NCI-H1930 (cell line): ENCODE measurements at places on chromosomes 13 and 19.

DNA sequence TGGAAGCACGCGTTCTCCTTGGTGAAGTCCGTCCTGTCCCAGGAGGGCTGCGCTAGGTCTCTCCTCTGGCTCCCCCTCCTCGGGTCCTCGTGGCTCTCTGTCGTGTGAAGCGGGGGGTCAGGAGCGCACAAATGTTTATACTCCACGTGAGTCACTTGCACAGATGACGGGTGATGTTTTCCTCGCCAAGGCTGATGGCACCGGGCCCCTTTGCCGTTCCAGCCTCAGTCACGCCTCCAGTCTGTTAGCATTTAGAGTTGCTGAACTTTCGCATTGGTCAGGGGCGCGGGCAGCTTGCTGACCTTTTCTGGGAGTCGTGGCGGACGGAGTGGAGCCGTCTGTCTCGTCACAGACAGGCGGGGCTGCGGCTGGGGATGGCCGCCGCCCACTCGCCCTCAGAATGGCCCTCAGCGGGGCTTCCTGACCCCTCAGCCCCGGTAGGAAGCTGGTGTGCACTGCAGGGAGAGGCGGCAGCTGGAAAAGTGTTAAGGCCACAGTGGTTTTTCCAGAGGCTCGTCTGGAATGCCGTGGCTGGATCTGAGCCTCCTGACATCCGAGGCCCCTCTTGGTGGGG, 13.7 kb downstream of the KLHL26 start:
- no peak for DNase-seq

GRCh38 chr13:95073747-95074311, 227.4 kb downstream of the ABCC4 start:
- no peak for DNase-seq

GRCh38 chr13:96617528-96617927, 376.7 kb downstream of the OXGR1 start:
- no peak for DNase-seq

DNA sequence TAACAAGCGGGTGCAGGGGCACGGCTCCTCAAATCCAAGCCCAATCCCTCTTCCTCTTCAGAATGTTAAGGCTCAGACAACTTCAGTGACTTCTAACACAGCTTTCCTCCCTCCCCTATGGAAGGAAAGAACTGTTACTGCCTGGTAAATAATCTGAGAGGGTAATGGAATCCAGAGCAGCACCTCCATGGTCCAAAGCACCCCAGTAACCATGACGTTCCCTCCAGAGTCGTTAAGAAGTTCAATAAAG, 969 bp downstream of the AKT2 start:
- DNase-seq, result no peak

GRCh38 chr19:11421371-11422098, 2.4 kb upstream of the RGL3 start:
- no peak for DNase-seq

GRCh38 chr19:14463747-14464146, 11.4 kb downstream of the PTGER1 start:
- DNase-seq, result no peak

DNA sequence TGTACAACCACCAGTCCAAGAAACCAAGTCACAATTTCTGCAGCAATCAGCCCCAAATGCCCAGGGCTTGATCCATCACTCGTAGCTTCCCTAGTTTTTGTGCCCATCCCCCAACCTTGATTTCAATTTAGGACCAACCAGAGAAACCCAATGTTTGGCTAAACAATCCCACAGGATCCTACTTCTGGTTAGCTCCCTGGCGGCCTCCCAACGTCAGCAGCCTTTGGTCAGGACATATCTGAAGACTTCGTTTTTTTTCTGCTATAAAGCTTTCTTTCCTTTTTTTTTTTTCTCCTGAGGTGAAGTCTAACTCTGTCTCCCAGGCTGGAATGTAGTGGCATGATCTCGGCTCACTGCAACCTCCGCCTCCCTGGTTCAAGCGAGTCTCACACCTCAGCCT, 7.7 kb downstream of the DPRX start:
- DNase-seq, result no peak

DNA sequence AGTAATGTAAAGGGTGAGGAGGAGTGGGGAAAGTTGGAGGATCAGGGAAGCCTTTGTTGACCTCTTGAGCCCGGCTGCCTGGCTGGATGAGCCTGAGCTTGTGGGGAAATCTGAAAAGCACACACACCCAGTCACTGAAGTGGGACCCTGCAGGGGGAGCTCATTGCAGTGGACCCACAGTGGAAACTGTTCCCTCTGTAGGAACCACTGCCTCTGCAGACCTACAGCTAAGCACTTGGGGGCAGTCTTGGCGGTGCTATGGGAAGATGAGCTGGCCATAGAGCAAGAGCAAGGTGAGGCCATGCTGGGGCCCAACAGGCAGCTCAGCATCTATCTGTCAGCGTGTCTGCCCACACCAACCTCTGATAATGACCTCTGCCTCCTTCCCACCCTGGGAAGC, 294.8 kb downstream of the TSHZ3 start:
- DNase-seq, result peak; percentile 15

DNA sequence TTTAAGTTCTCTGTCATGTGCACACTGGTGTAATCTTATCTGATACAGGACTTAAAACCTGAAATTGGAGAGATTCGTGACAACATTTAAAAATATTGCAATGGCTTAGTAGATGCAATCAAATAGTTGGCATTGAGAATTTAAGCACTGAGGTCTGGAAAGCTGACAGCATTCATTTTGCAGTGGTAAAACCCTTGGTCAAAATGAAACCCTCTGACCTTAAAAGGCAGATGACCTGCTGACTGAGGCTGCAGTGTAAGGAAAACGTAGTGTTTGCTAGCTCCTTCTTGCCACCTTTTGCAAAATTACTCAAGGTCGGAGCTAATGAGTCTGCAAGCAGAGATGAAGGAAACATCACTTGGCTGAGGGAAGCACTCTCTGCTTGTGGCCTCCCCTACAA, 150.6 kb downstream of the KCTD12 start:
- DNase-seq, result no peak

DNA sequence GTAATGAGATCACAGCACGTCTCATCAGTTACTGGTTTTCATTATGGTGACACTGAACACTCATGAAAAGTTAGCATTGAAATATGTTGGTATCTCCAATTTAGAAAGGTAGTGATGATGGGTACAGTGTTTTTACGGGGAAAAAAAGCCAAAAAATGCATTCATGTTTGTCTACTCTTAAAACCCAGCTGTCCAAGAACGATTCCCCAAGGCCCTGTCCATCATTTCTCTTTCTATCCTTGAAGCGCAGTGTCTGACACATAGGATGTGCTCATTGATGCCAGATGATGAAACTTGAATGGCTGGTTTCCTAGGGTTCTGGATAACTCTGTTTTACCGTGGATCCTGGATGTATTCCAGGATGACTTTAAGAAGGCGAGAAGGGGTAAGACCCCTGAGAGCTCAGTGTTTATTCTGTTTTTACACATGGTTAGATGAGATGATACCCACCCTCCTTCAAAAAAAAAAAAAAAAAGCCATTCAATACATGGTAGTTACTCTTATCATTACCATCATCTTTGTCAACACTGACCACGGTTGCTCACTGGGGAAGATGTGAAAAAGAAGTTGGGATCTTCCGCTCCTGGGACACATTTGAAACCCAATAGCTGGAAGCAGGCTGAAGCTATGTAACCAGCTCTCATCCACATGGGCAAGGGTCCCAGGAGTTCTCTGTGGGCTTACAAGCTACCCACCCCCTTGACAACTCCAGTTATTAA, 22.5 kb downstream of the SERP2 start:
- no peak for DNase-seq

DNA sequence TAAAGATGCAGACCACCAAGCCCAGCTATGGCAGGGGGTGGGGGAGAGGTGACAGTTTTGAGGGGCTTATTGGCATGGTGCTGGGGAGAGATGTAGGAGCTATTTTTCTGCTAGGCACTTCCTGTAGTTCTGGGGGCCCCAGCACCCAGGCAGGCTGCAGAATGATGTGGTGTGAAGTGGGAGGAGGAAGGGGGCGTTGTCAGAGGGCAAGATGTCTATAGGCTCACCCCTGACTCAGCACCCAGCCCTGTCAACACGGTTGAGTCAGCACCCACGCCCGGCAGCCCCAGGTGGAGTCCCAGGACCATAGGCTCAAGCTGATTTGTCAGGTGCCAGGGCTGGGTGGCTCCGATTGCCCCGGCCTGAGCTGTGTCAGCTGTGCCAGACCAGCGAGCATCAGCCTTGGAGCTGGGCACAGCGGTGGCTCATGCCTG, 5.8 kb downstream of the KLF2 start:
- DNase-seq, result no peak

GRCh38 chr13:73358606-73359095, 299.8 kb downstream of the KLF5 start:
- no peak for DNase-seq

- no peak for DNase-seq
Observed at GRCh38 chr19:48879025-48879637, 6.9 kb downstream of the PPP1R15A start.

- no peak for DNase-seq
Observed at GRCh38 chr19:43662487-43662886, 7.5 kb downstream of the PLAUR start.

- DNase-seq, result no peak
Observed at GRCh38 chr13:79386125-79386826, 19.8 kb downstream of the RBM26 start.

GRCh38 chr19:5553892-5554291, 13.9 kb downstream of the TINCR start:
- no peak for DNase-seq

DNA sequence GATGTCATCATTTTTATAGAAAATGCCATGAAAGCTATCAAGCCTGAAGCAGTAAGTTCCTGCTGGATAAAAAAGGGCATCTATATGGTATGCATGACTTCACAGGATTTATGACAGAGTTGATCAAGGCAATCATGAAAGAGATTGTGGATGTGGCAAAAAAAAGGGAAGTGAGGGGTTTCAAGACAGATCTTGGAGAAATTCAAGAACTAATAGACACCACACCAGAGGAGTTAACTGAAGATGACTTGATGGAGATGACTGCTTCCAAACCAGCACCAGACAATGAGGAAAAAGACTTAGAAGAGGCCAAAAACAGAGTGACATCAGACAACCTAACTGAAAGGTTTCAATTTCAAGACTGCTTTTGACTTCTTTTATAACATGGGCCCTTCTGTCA, 691.1 kb upstream of the SLC10A2 start:
- DNase-seq, result no peak

- no peak for DNase-seq
Observed at GRCh38 chr13:94854688-94855087, 142.3 kb upstream of the SOX21 start.

GRCh38 chr13:33345842-33346241, 60.3 kb upstream of the STARD13 start:
- DNase-seq, result no peak

- no peak for DNase-seq
Observed at GRCh38 chr13:41568972-41569351, 111.6 kb downstream of the RGCC start.

GRCh38 chr13:112756511-112756966, 66.7 kb downstream of the ATP11A start:
- DNase-seq, result no peak

DNA sequence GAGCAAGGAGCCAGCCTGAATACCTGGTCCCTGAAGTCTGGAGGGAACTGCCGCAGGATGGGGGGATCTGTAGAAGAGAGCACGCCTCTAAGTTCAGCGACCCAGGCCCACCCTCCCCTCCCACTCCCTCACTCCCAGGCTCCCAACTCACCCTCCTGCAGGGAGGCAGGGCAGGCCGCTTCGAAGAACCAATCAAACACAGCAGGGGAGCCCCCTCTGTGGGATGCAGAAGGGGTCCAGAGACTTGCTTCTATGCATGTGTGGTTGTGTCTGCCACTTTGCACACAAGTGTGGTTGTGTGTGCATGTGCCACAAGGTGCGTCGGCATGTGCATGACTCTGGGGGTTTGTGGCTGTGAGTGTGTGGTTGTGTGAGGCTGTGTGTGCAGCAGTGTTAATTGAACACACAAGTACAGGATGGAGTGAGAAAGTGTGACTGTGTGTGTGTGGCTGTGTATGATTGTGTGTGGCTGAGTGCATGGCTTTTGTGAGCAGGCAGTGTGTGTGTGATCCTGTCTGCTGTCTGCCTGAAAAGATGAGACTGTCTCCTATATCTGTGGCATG, 1.7 kb downstream of the DENND1C start:
- DNase-seq, result no peak

GRCh38 chr13:28037399-28037798, 48.9 kb upstream of the URAD start:
- DNase-seq, result no peak

- no peak for DNase-seq
Observed at GRCh38 chr13:113865427-113865826, 1.6 kb upstream of the GAS6 start.

DNA sequence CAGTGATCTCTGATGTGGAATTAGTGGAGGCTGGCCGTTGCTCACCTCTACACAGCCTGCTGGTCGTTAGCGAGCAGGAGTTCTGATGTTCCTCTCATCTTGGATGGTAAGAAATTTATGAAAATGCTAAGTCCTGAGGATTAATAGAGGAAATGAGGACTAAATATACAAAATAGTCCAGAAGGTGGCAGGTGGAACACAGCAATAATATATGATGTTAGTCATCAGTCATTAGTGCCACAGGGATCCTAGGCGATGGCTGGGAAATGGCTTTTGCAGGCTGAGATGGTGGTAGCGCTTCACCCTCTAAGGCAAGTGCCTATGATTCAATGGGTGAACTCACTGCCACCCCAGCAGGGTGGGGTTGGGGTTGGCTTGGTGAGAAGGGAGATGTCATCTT, 338.6 kb upstream of the TMTC4 start:
- no peak for DNase-seq

GRCh38 chr19:8615813-8616596, 5.5 kb upstream of the ADAMTS10 start:
- no peak for DNase-seq

- DNase-seq, result no peak
Observed at GRCh38 chr13:85508683-85509329, 290.4 kb downstream of the SLITRK6 start.

DNA sequence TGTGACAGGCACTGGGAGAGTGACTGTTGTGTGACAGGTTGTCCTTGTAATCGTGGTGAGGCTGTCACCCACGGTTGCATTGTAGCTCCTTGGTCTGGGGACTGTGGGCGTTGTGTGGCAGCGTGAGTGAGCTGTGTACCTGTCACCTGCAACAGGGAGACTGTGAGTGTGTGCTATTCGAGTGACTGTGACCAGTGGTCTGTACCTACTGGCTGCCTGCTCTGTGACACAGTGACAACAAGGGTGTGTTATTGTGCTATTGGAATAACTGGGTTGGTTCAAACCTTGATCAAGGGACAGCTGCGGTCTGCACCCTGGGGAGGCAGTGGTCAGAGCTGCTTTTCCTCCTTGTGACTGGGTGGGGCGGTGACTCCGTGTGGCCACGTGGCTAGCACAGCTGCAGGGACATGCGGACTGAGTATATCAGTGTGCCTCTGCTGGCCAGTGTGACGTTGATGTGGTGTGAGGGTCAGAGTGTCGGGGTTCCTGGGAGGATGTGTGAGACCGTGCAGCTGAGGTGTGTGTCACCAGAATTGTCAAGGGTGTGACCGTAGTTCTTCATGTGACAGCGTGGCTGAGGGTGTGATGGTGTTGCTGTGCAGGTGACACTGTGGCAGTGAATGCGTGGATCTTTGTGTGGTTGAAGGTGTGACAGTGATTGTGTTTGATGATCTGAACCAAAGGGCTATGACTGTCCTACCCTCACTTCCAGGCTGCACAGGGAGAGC, 10.1 kb upstream of the NFIX start:
- no peak for DNase-seq

- DNase-seq, result no peak
Observed at GRCh38 chr13:101416181-101417042, at the start of gene NALCN. TSS of gene NALCN (minus strand) at chr13:101416508. CDS start at chr13:101399126, 17,382 bp downstream.
